ENCODE measurements at places on chromosomes 7 and 10. TPM values are rescaled to one million over a fixed set of nuclear protein-coding genes. Genes with fewer than 3 reads are reported as not detected.

- no peak for DNase-seq
Observed at GRCh38 chr10:126876456-126876855, 28.8 kb upstream of the DOCK1 start.

GRCh38 chr7:1503390-1503789 lies 799 bp downstream of the INTS1 start:
- DNase-seq, result no peak

GRCh38 chr7:140640060-140640637 lies 464 bp downstream of the DENND2A start:
- no peak for DNase-seq

The LRRTM3 gene
- not detected for total RNA-seq

The CACNA2D1 gene
- 0.27 TPM for total RNA-seq
